ENCODE measurements at places on chromosomes 5 and 9.

DNA sequence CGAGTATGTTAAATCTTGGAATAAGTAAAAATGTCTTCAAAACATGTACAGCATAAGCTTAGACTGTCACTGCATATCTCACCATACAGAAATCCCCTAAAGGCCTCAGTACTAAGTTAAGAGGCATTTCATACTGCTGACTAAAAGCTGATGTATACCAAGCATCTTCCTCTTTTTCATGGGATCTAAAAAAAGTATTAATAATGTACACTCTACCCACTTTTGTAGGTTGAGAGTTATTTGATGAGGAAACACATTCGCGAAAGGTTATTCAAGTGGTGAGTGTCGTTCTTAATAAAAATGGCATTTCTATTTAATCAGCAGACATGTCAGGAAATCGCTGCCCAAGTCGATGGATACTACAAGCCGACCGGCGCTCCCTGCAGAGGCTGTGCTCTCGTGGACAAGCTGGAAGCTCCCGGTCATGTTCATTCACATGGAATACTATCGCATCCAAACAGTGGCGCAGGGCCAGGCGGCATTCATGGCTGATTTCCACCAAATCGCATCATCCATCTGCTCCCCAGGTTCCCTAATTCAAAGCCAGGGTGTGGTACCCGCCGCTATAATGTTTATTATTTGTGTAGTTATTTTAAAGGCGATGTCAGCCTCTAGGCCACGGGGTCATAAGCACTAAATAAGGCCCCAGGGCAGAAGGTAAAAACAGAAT lies 724 bp downstream of the SGTB start:
- no peak for DNase-seq

DNA sequence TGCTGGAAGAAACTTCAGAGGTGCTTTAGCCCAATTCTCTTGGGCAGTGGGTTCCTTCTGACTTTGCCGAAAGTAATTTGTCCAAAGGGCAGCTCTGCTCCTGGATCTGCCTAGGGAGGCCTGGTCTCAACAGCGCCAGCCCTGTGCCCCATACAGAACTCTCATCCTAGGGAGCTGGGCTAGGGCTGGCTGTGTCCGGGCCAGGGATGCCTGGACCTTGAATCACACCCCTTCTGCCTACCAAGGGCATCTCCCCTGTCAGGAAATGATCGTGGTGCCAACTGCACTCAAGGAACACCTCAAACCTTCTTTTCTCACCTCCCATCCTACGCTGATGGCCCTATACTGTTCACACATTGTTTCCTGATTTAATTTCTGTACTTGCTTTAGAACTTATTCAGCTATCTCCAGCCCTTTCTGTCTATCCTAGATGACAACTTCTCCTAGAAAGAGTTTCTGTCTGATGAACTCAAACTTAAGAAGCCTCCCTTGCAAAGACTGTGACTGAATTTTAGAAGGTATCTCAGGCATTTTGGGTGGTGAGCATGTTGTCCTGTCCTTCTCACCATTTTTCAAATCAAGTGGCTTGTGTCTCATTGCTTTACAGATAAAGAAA lies 37.4 kb upstream of the NFIB start:
- no peak for DNase-seq

DNA sequence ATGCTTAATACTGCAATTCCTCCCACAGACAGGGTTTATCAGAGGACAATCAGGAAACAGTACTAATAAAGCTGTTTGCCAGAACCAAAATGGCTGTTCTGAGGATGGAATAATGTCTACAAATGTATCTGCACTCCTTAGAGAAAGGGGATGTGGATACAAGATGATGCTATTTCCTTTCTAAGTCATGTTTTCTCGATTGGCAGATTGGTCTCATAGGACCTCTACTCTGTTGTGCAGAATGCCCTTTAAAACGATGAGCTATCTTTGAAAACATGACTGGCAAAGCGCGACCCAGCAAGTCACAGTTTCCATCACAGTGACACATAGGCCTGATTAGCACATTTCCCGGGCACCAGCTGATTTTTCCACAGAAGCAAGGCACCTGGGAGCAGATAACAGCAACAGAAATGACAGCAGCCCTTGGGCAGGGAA lies 54.0 kb downstream of the AOPEP start:
- DNase-seq: no peak

DNA sequence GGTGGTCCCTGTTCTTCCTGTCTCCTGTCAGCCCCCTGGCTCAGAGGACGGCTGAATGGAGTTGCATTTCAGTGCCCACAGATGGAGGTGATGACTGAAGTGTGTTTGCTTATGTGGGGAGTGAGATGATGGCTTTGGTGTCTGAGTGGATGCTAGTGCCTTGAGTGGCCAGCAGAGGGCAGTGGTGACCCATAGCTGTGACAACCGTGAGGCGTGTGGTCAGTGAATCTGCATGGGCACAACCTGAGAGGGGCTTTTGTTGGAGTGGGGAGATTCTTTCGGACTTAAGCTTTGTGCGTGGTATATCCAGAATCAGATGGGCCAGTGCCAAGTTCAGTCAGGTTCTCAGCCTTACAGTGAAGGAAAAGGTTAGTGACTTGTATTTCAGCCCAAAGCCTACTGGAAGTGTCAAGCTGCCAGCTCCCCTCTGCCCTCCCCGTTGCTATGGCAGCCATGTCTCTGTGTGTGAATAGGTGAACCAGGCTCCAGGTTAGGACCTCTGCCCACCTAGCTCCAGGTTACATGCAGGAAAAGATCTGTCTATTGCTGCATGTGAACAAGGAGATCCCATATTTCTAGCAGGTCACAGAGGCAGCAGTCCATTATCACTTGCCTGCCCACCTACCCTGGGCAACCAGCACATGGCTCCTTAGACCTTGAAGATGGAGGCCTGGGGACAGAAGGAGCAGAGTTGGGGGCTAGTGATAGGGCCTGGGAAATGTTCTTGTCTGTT lies 14.7 kb upstream of the CXXC5 start:
- no peak for DNase-seq

- DNase-seq: no peak
These were observed 292.6 kb upstream of the DAB2 start for GRCh38 chr5:39717176-39717897.

GRCh38 chr5:172744123-172745104 lies 26.6 kb downstream of the DUSP1 start:
- no peak for DNase-seq

- no peak for DNase-seq
These were observed 39.2 kb downstream of the YIPF5 start for GRCh38 chr5:144131261-144131660.

DNA sequence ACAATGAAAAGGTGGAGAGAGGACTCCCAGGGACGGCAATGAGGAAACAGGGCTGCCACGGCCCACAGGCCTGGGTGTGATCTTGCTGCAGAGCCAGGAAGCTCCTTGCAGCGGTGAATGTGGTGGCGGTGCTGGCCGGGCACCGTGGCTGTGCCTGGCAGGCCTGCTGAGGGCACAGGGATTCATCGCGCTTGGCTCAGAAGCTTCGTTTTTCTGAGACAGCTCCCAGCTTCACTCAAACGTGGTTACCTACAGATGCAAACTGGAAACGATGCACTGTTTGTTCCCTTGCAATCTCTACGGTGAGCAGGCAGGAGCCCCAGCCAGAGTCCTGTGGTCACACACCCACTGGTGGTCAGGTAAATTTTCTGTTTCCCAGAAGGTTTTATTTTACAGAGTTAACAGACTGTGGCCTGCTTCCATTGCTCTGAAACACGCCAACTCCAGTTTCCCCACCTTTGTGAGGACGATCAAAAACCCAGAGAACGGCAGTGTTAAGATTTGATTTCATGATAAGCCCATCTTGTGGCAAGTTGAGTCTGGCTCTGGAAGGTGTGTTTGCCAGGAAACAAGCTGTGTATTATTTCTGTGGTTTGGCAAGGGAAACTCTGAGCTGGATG lies 183.9 kb downstream of the AUH start:
- DNase-seq: no peak

GRCh38 chr9:99491408-99492158 lies 269.5 kb downstream of the SEC61B start:
- no peak for DNase-seq

DNA sequence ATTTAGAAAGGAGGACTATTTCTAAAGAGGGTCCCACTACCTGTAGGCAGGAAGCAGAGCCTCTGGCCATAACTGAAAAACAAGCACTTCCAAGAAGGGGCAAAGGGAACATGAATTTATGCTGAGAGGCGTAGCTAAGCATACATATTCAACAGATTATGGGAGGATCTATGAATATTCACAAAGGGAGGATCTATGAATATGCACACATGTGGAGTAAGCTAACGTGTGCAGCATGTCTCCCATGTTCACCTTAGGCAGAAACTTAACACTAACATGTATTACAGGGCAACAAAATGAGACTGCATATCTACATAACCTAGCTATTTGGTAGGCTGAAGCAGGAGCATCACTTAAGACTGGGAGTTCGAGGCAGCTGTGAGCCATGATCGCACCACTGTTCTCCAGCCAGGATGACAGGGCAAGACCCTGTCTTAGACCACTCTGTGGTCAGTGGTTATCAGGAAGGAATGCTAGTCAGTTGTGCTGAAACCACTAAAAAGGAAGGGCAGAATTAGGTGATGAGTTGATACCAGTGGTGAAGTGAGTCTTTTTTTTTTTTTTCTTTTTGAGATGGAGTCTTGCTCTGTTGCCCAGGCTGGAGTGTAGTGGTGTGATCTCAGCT lies 20.8 kb downstream of the FXN start:
- no peak for DNase-seq

- DNase-seq: no peak
These were observed 29.2 kb downstream of the NCS1 start for GRCh38 chr9:130201399-130201873.

- DNase-seq: no peak
These were observed 603.3 kb downstream of the EFNA5 start for GRCh38 chr5:107067395-107067794.

DNA sequence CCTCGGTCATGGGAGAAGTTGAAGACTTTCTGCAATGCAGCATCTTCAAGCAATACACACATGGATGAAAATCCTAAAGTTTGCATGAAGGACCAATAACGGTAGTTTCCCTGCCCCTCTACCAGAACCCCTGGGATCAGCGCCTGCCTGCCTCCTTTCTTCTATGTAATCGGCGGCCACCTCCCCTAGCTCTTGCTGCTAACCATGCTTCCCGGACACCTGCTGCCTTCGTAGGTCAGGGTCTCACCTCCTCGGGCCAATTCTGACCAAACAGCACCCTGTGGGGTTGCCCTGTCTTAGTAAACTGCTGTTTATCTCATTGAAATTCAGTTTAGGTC lies 388 bp upstream of the MED10 start:
- DNase-seq: no peak
